ENCODE measurements at places on chromosomes 6 and 20.
A peak's percentile ranks its signal among the peaks of the same experiment; 100 is the strongest.

- no peak overlapping the region for H3K4me3 ChIP-seq
- H3K27ac ChIP-seq, result no peak overlapping the region
- no peaks in the 10 kb centered on the region for H3K4me1 ChIP-seq
These were observed 30.3 kb downstream of the PPIL4 start for GRCh38 chr6:149515494-149515893.

- H3K4me3 ChIP-seq, result no peak overlapping the region
- H3K27ac ChIP-seq, result no peak overlapping the region
- H3K4me1 ChIP-seq, result no peaks in the 10 kb centered on the region
- no peaks in the 10 kb centered on the region for H3K27me3 ChIP-seq
- H3K36me3 ChIP-seq, result peaks cover 11% of the 10 kb centered on the region
These were observed 925.0 kb upstream of the MAN1A1 start for GRCh38 chr6:120274547-120274946.

DNA sequence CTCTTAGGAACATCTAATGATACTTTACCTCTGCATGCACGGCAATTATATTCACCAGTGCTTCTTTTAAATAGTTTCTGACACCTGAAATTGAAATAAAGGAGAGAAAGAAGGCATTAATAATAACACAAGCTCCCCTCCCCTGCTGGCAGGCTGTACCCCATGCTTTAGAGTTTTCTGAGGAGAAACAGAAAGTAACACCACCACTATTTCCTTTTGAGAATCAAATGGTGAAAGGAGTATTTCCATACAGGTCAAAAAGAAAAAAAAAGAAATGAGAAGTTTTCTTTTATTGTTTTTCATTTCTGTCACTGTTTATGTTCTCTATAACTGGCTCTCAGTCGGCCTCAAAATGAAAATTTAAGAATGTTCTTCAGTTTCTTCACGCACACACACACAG is 108.1 kb downstream of the IRF4 start:
- no peaks in the 10 kb centered on the region for H3K27me3 ChIP-seq
- no peak overlapping the region for H3K27ac ChIP-seq
- no peaks in the 10 kb centered on the region for H3K4me1 ChIP-seq
- no peak overlapping the region for H3K4me3 ChIP-seq

DNA sequence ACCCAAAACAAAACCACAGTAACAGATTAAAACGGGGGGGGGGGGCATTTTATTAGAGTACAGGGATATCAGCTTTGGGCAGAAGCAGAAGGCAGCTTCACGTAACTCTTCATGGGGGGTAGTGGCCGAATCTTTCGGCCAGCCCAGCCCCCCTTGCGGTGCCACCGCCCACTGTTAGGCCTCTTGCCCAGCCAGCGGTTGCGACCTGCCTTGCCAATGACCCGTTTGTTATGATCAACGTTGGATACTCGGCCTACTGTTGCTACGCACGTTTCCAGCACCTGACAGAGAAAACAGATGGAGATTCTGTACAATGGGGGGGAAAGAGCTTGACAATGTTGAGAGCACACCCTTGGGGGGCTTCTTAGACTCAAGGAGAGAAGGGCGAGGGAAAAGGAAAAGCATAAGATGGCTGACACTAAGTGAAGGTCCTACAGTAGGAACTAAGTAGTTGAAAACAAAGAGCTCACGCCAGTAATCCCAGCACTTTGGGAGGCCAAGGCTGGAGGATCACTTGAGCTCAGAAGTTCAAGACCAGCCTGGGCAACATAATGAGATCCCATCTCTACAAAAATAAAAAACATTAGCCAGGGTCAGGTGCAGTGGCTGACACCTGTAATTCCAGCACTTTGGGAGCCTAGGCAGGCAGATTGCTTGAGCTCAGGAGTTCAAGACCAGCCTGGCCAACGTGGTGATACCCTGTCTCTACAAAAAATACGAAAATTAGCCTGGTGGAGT is 724 bp upstream of the CUL7 start:
- H3K27ac ChIP-seq, result no peak overlapping the region
- peak; percentile 36 for DNase-seq
- H3K36me3 ChIP-seq, result peaks cover 53% of the 10 kb centered on the region

- no peaks in the 10 kb centered on the region for H3K27me3 ChIP-seq
- H3K36me3 ChIP-seq, result peaks cover 26% of the 10 kb centered on the region
- no peak overlapping the region for H3K27ac ChIP-seq
- H3K4me1 ChIP-seq, result no peaks in the 10 kb centered on the region
- no peak overlapping the region for H3K4me3 ChIP-seq
- no peak for DNase-seq
These were observed 42.4 kb downstream of the DHX35 start for GRCh38 chr20:39004508-39004907.
